NCI-H1930 (cell line): ENCODE measurements at places on chromosomes 13 and 19.

GRCh38 chr19:43636121-43636683, 3.4 kb downstream of the CADM4 start:
- no peak for DNase-seq

DNA sequence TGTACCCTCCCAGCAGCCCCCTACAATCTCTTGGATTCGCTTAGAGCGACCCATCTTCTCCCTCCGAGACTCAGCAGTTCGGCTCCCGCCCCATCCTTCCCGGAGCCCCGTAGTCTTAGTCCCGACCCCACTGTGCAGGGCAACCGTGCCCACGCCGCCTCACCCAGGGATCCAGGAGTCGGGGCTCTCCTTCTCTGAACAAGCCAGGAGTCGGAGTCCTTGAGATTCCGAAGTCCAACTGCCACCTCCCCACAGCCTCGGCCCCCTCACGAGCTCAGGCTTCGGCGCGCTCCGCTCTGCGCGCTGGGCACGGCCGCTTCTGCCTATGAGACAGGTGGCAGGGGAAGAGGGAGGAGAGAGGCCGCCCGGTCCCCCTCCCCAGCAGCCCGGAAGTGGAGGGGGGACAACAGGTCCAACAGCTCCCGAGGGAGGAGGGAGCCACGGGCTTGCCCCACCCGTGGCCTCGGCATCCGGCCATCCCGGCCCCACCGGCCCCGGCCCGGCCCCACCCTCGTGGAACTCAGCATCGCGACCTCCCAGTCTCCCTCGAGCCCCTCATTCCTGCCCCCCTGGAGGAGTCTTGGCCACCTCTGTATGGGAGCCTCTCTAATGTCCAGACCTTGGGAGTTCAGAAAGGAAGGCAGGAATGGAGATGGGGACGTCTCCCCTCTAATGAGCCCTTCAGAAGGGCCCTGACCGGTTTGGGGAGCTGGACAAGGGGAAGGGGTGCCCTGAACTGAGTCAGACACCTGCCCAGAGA, at the start of gene PHLDB3:
Gene PHLDB3, minus strand, starts transcription at position 321 of the 760 bp plus-strand sequence. CDS start 628 bp downstream, outside the sequence.
- DNase-seq, result peak; percentile 29

DNA sequence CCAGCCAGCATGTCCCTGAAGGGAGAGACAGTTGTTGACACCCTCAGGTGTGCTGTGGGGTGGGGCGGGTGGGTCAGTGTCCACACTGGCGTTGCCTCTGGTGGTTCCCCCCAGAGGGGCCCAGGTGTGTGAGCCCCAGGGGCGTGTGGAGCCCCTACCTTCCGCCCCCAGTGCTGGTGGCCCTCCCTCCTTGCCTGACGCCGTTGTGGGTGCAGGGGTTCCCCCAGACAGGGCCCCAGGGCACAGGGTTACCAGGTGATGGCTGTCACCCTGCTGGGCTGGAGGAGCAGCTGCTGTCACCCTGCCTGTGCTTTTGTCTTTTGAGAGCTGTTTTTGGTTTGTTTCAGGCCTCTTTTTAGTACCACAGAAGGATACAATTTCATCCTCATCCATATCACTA, 27.2 kb downstream of the ATP4B start:
- DNase-seq, result no peak

DNA sequence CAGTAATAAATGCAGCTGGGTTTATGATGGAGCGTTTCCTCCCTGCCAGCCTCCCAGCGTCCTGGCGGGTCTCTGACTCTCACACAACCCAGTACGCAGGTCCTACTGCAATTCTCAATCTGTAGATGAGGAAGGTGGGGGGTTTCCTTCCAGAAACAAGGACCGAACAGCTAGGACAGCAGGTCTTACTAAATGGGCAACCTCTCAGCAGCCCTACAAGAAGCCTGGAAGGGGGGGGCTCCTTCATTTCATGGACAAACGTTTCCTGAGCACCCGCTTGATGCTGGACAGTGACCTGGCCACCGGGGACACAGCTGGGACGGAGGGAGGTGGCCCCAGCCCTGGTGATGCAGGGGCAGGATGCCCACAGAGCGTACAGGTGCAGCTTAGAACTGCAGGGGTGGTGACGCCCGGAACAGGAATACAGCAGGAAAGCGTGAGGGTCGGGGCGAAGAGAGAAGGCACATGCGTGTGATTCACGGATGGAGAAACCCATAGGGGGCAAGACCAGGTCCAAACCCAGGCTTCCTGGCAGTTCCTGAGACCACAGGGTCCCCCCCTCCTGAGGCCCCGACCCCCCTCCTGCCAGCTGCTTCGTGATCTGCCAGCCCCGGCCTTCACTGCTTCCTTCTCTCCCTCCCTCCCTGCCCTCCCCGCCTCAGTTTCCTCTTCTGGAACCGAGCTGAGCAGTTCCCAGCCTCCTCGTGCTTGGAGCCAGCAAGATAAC, 732 bp upstream of the C2CD4C start:
- no peak for DNase-seq

DNA sequence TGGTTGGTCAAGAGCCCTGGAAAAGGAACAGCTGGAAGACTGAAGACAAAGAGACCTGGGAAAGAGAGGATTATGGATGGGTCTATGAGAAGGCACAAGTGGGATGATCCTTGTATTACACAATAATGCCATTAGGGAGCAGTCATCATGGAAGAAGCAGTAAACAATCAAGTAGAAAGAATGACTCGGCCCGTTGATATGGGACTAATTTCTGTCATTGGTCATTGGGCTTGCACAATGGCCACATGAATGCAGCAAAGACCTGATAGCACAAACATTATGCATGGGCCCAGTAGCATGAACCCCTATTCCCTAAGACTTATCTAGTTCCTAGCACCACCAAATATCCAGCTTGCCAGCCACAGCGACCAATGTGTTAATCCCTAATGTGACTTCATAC, 390.3 kb upstream of the ZNF507 start:
- no peak for DNase-seq

GRCh38 chr13:49322702-49323101, 75.0 kb downstream of the CDADC1 start:
- DNase-seq, result no peak

GRCh38 chr13:44843403-44843802, 145.9 kb downstream of the NUFIP1 start:
- DNase-seq, result no peak

DNA sequence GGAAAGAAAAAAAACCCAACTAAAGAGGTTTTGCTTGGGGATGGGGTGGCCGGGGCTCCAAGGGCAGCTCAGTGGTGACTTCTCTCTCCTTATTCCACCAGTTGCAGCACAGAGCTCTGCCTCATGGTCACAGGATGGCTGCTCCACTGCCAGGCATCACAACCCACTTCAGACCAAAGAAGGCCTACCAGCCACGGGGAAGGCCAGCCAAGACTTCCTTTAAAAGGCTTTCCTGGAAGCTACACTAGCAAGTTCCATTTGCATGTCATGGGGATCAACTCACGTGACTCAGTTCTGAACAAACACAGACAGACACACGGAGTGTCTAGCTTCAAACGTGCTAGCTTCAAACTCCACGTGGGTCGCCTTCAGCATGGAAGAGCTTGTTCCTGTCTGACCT, 13.2 kb upstream of the EIF3G start:
- no peak for DNase-seq

- no peak for DNase-seq
These were observed 8.8 kb upstream of the COX7A1 start for GRCh38 chr19:36160821-36161596.

- DNase-seq, result no peak
These were observed 251.7 kb upstream of the HTR2A start for GRCh38 chr13:47148543-47148942.

DNA sequence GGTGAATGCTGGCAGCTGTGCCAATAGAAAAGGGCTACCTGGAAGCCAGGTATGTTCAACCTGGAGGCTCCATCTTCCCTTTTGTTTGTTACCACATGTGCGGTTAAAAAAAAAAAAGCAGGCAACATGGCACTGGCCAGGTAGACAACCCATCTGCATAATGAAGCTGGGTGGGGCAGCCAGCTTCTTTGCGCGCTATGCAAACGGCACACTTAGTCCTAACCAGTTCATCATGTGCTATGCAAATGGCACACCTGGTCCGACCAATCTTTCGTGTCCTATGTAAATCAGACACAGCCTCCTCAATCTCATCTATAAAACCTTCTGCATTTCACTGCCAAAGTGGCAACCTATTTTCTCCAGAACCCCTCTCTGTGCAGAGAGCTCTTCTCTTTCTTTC, 11.3 kb upstream of the IGSF23 start:
- DNase-seq, result peak; percentile 21

DNA sequence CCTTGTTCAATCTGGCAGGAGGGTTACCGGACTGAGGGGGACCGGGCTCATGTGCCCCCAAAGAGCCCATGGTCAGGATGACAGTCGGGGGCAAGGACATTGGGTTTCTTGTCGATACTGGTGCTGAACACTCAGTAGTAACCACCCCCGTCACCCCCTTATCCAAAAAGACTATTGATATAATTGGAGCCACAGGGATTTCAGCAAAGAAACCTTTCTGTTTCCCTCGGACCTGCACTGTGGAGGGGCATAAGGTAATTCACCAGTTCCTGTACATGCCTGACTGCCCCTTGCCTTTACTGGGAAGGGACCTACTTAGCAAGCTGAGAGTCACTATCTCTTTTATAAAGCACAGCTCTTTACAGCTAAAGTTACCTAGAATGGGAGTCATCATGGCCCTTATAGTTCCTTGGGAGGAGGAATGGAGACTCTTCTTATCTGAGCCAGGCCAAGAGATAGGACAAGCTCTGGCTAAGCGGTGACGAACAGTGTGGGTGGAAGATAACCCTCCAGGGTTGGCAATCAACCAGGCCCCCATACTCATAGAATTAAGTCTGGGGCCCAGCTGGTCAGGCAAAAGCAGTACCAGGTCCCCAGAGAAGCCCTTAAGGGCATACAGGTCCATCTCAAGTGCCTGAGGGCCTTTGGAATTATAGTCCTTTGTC, 603.7 kb downstream of the UQCRFS1 start:
- no peak for DNase-seq

GRCh38 chr19:49229416-49229815, 71.8 kb downstream of the TRPM4 start:
- no peak for DNase-seq

DNA sequence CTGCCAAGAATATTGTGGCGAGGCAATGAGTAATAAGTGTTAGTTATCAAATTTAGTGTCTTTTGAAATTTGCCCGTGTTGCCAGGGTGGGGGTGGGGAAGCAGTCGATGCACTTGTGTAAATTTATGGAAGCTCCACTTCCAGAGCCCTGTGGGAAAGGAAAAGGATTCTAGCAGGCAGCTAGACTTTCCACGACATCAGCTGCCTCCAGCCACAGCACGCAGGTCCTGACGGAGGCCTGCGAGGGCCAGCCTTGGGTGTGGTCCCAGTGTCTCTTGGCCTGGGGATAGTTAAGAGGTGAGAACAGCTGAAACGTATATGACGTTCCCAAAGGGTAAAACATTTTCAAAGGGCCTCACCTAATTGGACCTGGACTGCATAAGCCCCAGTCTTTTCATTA, 433.0 kb downstream of the TSHZ3 start:
- DNase-seq, result no peak

DNA sequence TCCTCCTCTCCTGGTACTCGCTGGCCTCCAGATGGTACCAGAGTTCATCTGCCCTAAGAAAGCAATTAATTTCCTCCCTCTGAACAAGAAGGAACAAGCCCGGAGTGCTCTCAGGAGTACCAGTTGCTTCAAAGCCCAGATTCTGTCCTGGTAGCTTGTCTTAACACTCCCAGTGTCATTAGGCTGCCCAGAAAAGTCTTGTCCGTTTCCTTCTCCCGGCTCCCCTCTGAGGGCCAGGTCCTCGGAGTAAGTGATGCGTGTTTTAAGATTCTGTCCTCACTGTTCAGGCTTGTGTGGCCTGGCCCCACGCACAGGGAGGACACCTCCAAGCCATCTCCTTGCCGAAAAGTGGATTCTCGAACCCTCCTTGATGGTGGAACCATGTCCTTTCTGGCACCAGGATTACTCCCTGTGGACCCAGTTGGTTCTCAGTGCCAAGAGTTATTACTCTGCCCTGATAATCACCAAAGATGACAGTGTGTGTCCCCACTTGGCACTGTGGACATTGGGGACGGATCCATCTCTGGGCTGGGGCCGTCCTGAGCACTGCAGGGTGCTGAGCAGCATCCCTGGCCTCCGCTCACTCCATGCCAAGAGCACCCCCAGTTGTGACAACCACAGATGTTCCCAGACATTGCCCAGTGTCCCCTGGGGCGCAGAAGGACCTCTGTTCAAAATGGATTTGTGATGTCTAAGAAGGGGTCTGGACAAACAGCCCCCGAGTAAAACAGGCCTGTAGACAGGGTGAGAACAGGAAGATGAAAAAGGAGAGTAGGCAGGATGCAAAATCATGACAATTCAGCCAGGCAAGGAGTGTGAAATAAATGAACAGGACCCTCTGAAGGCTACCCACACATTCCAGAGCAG, 52.4 kb downstream of the RFX2 start:
- DNase-seq, result no peak

DNA sequence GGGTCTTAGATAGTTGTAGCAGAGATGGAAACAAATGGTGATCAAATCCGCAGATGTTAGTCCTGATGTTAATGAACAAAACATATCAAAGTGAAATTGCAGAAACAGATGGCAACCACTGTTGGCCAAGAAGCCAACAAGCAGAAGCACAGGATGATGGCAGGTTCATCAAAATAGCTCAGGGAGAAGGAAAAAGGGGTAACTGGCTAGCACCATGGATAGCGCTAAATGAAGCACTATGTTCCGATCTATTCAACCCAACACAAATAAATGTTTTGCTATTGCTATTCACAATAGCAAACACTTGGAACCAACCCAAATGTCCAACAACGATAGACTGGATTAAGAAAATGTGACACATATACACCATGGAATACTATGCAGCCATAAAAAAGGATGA, 413.7 kb downstream of the FGF14 start:
- DNase-seq, result no peak

GRCh38 chr19:14375582-14376291, 5.5 kb upstream of the ADGRE5 start:
- DNase-seq, result no peak

- no peak for DNase-seq
These were observed 19.0 kb upstream of the N4BP2L1 start for GRCh38 chr13:32446773-32447465.
